ENCODE measurements at places on chromosomes 12 and 14.

- no peak for DNase-seq
Measured at GRCh38 chr12:104682790-104683279, 226.1 kb downstream of the CHST11 start.

- DNase-seq: no peak
Measured at GRCh38 chr12:115771601-115772000, 505.9 kb downstream of the MED13L start.

DNA sequence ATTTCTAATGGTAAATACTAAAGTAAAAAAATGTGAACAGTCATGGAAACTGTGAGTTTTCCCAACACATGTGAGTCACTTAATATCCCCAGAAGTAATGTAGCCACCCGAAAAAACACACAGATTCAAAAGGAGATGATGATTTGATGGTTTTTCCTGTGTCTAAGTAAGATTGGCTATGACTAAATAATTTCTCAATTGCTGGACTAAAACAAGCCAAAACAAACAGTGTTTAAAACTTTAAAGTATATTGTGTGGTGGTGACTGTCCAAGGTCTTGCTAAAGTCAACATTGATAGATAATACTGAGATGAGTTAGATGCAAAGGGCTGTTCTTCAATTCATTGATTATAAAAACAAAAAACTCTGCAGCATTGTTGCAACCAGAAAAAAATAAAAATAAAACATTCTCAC, 89.6 kb upstream of the SOX5 start:
- no peak for DNase-seq

DNA sequence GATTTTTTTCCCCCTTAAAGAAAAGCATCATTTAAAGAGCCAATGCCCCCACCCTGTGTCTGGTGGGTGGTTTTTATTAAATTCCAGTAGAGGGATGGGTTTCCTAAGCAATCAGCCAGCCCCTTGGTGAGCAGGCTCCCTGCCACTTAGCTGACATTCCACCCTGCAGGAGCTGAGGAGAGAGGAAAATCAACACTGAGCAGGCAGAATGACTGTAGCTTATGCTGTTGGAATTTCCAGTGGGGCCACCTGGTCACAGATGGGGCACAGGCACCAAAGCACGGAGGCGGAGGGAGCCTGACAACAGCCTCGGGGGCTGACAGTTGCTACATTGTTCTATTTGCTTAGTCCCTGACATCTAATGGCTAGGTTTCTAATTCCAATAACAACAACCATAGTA, 127.7 kb downstream of the TMEM30B start:
- DNase-seq: no peak

- no peak for DNase-seq
Measured at GRCh38 chr14:93056166-93056839, 59.4 kb downstream of the ITPK1 start.
